ENCODE measurements at places on chromosomes 6 and 20.
A peak's percentile ranks its signal among the peaks of the same experiment; 100 is the strongest.

DNA sequence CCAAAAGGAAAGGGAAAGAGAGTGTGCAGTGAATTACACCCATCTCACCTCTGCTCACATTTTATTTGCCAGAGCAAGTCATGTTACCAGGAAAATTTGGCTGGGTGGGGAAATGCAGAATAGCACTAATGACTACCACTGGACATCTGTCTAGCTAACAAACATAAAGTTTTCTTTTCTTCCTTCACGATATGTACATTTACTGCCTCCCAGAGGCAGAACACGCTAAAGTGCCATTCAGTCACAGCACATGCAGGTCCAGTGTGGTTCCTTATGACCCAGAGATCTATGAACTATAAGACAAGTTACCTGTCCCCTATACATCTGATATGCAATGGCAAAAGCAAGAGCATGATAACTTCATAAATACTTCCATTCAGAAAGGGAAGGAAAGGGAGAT lies 194.1 kb downstream of the OGFRL1 start:
- DNase-seq = peak; percentile 47

DNA sequence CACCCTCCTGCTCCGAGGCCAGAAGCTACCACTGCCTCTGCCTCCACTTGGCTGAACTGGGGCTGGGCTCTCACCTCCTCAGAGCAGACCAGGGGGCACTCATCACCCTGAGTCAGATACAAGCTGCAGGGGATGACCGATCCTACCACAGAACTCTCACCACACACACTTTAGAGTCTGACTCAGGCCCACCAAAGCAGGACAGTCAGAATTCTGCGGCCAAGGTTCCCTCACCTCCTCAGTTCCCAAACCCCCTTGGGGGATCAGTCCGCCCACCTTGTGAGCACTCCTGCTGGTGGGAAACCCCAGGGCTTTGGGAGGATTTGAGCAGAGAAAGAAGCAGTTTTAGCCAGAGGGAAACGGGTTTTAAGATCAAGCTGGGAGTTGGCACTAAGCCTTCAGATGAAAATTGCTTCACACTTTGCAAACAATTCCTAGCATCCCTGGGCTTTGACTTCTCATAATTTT lies 587.8 kb upstream of the JAG1 start:
- peak; percentile 61 for DNase-seq

- no peak for DNase-seq
Observed at GRCh38 chr6:84804720-84805119, 40.3 kb upstream of the TBX18 start.

GRCh38 chr20:38894091-38894847 lies 31.9 kb upstream of the FAM83D start:
- no peak for DNase-seq

- DNase-seq = peak; percentile 42
Observed at GRCh38 chr6:147528511-147529145, 20.1 kb downstream of the SAMD5 start.

GRCh38 chr6:2616811-2617210 lies 133.9 kb downstream of the MYLK4 start:
- DNase-seq = no peak

DNA sequence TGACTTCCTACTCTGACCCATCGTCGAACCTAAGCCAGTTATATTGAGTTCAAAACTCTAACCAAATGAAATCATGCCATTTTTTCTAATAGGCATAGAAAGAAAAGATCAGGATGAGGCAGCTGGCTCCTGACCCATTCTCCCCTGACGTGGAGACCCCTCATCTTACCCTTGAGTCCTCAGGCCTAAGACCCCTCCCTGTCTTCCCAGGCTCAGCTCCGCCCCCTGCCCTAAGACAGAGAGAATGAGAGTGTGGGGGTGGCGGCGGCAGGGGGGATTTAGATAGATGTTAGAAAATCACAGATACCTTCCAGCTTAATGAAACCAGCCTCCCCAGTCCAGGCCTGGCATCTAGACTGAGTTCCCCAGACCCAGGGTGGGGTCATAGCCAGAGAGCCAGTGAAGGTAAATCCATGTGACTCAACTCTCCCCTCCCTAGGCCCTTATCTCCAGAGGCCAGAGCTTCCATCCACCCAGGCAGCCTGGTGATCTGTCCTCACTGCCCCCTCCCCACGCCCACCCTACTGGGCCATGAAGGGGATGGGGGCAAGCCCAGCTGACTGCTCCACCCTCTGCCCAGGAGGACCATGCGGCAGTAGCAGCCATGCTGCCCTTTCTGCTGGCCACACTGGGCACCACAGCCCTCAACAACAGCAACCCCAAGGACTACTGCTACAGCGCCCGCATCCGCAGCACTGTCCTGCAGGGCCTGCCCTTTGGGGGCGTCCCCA lies 6.8 kb downstream of the TMEM63B start:
- DNase-seq = no peak

DNA sequence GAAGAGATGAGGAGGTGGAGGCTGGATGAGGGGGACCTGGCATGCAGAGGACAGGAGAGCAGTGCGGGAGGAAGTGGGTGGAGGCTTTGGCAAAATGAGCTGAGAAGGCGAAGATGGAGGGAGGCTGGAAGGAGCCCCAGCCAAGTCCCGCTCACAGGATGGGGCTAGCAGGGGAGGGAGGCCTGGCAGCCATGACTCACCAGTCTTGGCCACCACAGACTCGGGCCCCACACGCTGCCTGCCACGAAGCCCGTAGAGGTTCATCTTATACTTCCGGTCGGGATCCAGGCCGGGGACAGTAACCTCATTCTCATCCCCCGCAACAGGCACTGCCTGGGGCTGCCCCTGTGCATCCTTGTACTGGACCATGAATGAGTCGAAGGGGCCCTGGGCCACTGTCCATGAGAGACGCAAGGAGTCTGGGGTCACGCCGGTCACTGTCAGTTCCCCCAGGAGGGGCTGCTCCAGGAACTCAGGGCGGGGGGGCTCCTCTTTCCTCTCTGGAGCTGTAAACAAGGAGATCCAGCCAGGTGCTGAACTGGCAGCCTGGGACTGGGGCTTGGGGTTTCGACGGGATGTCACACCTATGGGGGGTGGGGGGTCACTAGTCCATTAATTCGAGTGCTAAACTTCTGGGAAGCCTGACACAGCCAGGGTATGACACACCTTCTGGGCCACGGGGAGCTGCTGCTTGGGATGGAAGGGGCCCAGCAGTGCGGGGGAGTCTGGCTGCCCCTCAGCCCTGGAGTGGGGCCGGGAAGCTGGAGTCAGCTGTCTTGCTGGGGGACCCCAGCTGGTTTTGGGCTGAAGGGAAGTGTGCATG lies 27.8 kb downstream of the TNXB start:
- peak; percentile 58 for DNase-seq

DNA sequence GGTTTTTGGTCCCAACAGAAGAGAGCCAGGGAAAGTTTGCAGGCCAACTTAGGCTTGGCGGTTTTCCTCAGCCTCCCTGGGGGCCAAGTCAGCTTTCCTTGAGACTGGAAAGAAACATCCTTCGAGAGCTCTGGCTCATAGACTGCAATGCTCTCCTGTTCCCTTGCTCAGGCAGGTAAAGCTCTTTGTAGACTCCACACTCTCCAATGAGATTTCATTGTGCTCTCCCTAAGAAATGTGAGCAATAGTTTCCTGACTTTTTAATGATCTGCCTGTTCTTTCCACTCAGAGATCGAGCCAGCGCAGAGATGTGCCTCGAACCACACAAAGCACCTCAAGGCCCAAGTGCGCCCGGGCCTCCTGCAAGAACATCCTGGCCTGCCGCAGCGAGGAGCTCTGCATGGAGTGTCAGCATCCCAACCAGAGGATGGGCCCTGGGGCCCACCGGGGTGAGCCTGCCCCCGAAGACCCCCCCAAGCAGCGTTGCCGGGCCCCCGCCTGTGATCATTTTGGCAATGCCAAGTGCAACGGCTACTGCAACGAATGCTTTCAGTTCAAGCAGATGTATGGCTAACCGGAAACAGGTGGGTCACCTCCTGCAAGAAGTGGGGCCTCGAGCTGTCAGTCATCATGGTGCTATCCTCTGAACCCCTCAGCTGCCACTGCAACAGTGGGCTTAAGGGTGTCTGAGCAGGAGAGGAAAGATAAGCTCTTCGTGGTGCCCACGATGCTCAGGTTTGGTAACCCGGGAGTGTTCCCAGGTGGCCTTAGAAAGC lies 13.9 kb downstream of the TNFAIP3 start:
- DNase-seq = no peak

GRCh38 chr6:111068109-111068865 lies 19.0 kb upstream of the SLC16A10 start:
- DNase-seq = no peak

- peak; percentile 37 for DNase-seq
Observed at GRCh38 chr6:142940487-142940886, 4.5 kb downstream of the HIVEP2 start.
